ENCODE measurements at places on chromosomes 3 and 15. TPM values are rescaled to one million over a fixed set of nuclear protein-coding genes. Genes with fewer than 3 reads are reported as not detected.

Gene SUSD5
- total RNA-seq: 3.6 TPM

Gene CSPG5
- total RNA-seq: 87.0 TPM

Gene SHC4
- 30.8 TPM for total RNA-seq

Gene CFAP100
- total RNA-seq: 16.6 TPM
